ENCODE measurements at places on chromosomes 6 and 20.

GRCh38 chr20:1296922-1297321 lies 30.8 kb downstream of the SNPH start:
- DNase-seq = no peak

DNA sequence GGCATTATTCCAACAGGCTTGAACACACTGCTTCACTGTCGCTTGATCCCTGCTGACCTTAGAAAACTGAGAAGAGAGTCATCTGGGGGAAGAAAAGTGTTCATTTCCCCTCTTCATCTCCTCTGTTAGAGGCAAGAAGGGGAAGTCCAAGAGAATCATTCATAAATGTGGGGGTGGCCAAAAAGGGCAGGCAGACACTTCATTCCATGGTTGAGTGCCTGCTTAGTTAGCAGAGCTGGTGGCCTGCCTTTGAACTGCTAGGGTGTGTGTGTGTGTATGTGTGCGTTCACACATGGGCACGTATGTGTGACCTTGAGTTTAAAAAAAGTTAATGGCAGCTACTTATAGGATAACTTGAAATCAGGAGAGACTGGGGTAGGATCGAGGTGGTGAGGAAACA lies 39.4 kb upstream of the RFPL4B start:
- peak; percentile 59 for DNase-seq

GRCh38 chr20:43748274-43748673 lies 21.5 kb upstream of the GTSF1L start:
- no peak for DNase-seq

DNA sequence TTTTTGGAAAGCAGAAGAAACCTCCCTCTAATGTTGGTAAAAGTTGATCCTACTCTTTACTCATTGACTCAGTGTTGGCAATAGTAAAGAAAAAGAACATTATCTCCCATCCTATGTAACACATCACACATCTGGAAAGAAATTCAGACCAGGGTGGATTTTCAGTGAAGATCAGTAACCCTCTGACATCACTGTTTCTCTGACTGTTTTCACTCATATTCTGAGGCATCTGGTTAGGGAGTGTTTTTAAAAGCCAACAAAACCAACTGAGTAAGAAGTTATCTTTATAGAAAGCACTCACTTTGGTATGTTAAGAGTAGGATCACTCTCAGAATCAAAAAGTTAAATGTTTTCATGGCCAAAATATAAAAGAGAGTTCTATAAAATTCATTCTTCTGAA lies 143.6 kb downstream of the DST start:
- no peak for DNase-seq

DNA sequence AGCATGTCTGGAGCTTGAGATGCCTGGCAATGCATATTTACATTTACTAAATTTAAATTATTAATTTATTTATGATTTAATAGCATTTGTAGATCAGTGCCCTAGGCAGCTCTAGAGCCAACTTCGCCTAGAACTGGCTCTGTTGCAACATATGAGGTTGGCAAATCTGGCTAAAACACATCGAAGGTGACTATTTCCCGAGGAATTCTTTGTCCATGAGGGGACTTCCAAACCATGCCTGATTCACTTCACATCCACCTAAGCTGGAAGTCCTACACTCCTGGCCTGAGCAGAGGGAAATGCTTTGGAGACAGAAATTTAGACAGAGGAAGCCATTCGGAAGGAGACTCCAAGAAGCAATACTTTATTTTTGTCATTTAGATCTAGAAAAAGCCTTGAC lies 211.0 kb upstream of the ARG1 start:
- no peak for DNase-seq

GRCh38 chr20:21571841-21572690 lies 58.2 kb upstream of the NKX2-2 start:
- DNase-seq = peak; percentile 40

- peak; percentile 59 for DNase-seq
Observed at GRCh38 chr6:160733050-160733646, 31.1 kb downstream of the PLG start.

- DNase-seq = no peak
Observed at GRCh38 chr6:40164345-40164755, 230.1 kb upstream of the MOCS1 start.

DNA sequence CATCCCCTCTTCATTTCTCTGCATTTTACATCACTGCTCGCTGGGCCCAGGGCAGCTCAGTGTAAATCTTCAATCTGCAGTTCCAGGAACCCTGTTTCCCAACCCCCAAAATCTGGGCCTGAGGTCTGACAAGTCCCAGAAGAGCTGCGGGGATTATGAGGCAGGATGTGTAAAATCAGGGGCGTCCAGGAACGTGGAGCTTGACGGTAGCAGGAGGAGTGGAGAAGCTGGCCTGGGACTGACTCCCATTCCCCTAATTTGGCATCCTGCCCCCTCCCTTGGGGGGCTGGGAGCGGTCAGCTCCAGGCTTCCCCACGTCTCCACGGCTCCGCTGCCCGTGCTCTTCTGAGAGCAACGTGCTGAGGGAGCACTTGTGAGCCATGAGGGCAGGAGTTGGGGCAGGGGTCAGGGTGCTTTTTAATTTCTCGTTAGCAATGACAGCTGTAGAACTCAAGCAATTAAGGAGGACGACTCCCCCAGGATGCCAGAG lies 23.4 kb upstream of the VEGFA start:
- DNase-seq = no peak

- no peak for DNase-seq
Observed at GRCh38 chr6:107644513-107644912, 154.6 kb downstream of the SOBP start.

- DNase-seq = no peak
Observed at GRCh38 chr20:58405504-58406291, 16.7 kb downstream of the VAPB start.

DNA sequence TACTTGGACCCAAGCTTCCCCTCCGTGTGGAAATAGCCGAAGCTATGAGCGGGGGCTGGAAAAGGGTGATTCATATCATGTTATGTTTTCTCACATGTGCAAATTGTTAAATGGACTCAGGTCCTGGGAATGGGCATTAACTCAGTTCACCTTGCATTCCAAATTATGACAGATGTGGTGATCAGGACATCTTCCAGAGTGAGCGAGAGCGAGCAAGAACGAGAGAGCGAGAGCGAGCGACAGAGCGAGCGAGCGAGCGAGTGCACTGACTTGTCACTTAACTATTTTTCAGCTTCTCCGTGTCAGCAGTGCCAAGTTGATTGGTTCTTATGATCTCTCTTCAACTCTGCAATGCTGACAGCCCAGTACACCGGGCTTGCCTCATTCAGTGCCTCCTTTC lies 437.4 kb upstream of the NRSN1 start:
- no peak for DNase-seq

- no peak for DNase-seq
Observed at GRCh38 chr20:50272030-50272723, 81.5 kb downstream of the CEBPB start.

GRCh38 chr6:79374308-79374707 lies 139.8 kb upstream of the HMGN3 start:
- no peak for DNase-seq

GRCh38 chr6:78614961-78615360 lies 252.4 kb upstream of the IRAK1BP1 start:
- DNase-seq = no peak

- no peak for DNase-seq
Observed at GRCh38 chr6:127403636-127404035, 55.6 kb downstream of the KIAA0408 start.

Data from Kasumi-1 (cell line).